Fibroblast of the aortic adventitia (primary cell): ENCODE measurements at places on chromosomes 4 and X. TPM values are rescaled to one million over a fixed set of nuclear protein-coding genes. Genes with fewer than 3 reads are reported as not detected.

The SLC4A4 gene
- total RNA-seq, result 2.1 and 2.4 TPM in 2 replicates

The ADAMTS3 gene
- 5.0 and 20.3 TPM in 2 replicates for total RNA-seq

The HSFX4 gene
- total RNA-seq, result not detected in 2 replicates

The NWD2 gene
- not detected in 2 replicates for total RNA-seq

The GPC3 gene
- total RNA-seq, result 16.4 TPM in 1 of 2 replicates, not detected in the other

The HSFX3 gene
- total RNA-seq, result not detected in 2 replicates

The ART3 gene
- not detected in 2 replicates for total RNA-seq

The HNRNPDL gene
- 97.0 and 148 TPM in 2 replicates for total RNA-seq

The PITX2 gene
- total RNA-seq, result 0.18 and 1.4 TPM in 2 replicates
